ENCODE measurements at places on chromosomes 7 and 10.

DNA sequence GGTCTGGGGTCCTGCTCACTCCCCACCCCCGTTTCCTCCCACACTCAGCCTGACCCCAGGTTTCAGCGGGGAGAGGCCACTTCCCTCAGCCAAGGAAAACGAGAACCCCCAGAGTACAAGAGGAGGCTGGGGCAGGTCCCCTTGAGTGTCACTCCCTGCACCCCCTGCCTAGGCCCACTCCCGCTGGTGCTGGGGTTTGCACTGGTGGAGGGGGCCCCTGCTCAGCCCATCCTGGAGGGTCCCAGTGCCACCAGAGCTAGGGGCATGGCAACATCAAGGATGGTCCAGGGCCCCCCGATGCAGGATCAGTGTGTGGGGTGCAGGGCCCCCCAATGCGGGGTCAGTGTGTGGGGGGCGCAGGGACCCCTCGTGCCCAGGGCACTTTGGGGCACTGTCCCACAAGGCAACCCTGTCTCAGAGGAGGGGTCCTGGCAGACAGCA is 70.5 kb upstream of the KCTD7 start:
- no peak for DNase-seq

- DNase-seq, result no peak
Observed at GRCh38 chr7:39921506-39922175, 28.4 kb upstream of the CDK13 start.

- DNase-seq, result no peak
Observed at GRCh38 chr7:22647451-22648257, 79.3 kb upstream of the IL6 start.

DNA sequence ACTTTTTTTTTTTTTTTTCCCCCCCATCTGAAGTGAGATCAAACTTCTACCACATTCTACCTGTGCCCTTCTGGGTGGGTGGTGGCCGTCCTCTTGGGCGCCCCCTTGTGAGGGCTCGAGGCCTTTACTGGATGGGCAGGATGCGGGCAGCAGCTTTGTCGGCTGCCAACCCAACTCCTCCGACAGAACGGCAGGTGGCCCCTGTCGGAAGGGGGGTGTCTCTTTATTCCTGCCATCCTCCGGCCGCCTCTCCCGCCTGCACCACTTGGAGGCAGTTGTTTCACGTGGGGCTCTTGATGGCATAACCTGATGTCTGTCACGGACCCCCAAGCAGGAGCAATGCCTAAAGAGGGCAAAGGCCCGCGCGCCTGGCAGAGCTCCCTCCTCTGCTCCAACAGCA is 31.0 kb downstream of the AMZ1 start:
- DNase-seq, result peak; percentile 80

- DNase-seq, result no peak
Observed at GRCh38 chr10:47311193-47311931, 10.9 kb upstream of the GDF2 start.

DNA sequence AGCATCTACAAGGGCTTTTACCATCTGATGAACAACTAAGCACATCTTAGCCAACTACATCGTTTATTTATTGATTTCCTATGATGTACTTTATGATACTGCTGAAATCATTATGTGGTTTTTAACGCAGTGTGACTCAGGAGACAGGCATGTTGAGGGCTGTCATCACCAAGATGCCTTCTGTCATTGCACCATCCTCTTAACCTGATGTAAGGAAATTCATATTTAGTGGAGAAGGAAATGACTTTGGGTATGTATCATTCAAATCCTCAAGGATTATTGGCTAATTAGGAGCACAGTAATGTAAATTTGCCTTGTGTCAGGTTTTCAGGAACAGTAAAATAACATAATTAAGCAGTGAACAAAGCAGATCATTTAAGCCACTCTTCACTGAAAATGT is 138.5 kb upstream of the MGMT start:
- no peak for DNase-seq

DNA sequence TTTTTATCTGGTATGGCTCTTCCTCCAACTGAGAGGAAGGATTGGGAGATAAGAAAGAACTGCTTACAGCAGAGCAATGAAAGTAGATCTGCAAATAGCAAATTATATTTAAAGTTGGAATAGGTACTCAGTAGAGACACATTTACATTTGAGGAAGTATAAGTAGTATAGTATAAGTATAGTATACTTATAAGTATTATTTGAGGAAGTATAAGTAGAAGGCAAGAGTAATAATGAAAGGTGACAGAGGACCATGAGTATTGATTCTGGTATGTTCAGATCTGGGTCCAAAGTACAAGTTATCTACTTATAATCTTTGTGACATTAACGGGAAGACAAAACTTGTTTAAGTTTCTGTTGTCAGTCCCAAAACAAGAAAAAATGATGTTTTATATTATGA is 527.6 kb upstream of the SORCS1 start:
- no peak for DNase-seq

DNA sequence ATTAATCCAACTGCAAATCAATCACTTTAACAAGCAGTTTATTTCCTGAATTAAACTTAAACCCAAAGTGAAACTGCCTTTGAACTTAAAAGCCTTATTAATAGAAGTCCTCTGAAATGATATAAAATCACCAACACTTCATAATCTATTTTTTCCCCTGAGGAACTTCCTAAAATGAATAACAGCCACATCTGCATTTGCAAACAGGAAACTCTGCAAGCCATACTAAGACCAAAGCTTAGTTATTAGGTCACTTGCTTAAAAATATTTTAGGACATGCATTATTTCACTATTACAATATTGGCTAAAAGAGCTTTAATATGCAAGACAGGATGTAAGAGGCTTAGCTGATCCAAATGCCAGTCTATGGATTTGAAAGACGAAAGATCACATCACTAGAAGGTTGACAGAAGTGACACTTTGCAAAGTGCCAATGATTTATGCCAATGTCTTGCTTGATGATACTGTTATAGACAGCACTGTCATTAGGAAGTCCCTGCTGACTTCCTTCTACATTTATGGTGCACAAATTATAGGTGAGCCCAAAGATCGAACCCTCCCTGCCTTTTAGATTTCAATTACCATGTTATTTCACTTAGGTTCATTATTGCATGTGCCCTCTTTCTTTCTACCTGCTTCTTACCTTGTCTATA is 99.9 kb upstream of the SKAP2 start:
- DNase-seq, result no peak

GRCh38 chr7:9201928-9202327 is 768.5 kb downstream of the NXPH1 start:
- no peak for DNase-seq

- no peak for DNase-seq
Observed at GRCh38 chr7:73887762-73888161, 26.8 kb downstream of the TMEM270 start.

DNA sequence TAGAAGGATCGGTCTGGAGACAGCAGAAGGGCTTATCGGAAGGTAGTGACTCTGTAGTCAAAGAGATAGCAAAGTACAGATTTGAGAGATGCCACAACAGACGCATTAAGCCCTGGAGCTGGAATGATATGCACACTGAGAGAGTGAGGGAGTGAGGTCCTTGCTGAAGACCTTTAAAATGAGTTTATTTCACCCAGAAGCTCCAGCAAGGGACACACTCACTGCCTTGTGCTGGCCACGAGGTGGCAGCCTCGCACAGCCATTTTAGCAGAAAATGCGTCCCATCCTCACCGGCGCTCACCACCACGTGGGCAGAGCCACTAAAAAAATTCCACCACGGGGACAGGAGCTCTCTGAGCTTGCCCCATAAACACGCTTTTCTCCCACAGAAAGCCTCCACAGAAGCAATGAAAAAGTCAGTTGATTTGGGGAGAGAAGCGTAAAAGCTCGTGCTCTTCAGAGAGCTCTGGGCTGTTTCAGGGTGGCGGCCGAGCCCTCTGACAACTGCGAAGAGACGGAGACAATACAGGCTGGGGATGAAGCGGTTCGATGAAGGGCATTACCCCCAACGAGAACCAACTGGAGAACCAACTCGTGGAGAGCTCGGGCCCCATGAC is 163.0 kb upstream of the KLF14 start:
- DNase-seq, result no peak

DNA sequence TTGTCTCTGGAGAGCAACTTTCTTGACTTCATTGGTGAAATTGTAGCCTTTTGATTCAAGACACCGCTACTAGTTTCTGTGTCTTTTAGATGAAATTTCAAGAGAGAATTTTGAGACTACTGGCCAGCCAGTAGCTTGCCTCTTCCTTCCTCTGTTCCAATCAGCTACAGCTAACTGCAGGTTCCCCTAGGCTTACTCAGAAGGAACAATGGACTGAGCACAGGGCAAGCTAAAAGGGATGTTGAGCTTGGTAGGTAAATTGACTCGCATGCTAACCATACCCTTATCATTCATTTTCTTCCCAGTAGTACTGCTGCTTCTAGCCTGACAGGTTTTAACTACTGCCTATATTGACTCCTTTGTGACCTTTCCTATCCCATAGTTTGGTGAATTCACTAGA is 81.1 kb downstream of the RUNDC3B start:
- no peak for DNase-seq

GRCh38 chr7:7745258-7745657 is 26.9 kb upstream of the RPA3 start:
- no peak for DNase-seq

DNA sequence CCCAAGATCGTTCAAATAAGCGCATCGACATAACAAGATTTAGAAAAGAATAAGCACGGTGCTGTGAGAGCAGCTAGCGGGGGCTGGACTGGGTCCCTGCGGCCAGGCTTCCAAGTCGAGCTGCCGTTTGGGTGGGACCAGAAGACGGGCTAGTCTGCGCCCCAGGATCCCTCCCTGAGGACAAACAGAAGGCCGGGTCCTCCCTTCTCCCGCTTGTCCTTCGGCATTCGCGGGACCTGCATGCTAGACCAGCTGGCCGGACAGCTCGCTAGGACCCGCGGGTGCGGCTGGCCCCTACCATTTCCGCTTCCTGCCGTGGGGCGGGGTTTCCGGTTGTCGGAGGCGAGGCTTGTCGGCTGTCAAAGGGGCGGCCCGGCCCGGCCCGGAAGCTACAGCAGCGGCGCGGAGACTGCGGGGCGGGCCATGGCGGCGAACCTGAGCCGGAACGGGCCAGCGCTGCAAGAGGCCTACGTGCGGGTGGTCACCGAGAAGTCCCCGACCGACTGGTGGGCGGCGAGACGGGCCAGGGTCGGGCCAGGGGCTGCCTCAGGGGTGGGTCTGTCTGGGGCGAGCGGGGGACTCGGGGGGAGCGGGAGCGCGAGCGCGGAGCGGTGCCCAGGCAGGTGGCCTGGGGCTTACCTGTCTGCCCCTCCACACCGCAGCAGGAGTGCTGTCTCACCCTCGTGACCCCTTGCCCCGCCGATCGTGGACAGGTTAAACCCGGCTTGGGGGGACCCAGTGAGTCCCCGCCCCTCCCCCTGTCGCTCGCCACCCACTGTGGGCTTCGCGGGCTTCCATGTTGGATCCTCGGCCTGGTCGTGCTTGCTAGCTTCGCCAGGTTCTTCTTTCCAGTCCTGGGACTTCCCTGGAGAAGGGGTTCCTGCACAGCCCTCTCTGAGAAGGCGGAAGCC is at the start of gene DBNL:
Gene DBNL (plus strand): TSS at position 388 of the 911 bp plus-strand sequence. CDS start 36 bp downstream, at position 424.
- DNase-seq, result peak; percentile 89

DNA sequence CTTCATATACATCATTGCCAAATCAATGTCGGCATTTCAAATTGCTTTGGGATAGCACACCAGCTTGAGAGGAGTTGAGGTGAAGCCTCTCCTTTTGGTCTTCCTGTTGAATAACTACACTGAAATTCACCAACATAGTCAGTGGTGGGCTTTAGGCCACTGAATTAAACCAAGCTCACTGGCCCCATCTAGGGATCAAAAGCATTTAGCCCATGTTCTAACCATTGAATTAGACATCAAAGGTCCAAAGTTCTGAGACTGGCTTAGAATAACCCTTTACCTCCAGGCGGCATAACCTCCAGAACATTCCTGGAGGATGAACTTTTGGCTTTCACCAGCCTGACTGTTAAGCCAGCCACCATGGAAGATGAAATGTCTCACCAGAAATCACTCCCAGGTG is 54.6 kb downstream of the BPGM start:
- DNase-seq, result no peak

DNA sequence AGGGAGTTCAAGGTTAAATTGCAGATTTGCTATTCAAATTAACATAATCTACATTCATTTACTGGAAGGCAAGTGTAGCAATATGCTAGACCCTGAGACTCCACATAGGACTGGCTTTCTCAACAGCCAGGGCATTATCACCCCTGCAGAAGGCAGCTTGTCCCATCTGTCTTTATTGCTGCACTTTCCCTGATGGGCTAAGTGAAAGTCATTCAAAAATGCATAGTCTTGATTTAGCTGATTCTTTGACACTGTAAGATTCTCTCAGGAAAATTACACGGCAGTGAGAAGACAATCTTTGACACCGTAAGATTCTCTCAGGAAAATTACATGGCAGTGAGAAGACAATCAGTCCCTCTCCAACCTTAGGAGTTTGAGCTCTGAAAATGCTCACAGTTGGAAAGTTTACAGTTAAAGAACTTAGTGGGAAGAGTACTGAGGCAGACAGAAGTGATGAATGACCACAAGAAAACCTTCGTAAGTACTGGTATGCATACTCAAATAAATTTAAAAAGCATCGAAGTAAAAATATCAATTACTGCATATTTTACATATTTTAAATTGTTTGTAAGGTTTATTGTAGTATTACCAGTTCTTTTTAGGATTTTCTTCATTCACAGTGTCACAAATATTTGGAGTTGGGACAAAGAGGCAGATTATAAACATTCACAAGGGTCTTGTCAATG is 88.9 kb downstream of the RAPGEF5 start:
- no peak for DNase-seq

DNA sequence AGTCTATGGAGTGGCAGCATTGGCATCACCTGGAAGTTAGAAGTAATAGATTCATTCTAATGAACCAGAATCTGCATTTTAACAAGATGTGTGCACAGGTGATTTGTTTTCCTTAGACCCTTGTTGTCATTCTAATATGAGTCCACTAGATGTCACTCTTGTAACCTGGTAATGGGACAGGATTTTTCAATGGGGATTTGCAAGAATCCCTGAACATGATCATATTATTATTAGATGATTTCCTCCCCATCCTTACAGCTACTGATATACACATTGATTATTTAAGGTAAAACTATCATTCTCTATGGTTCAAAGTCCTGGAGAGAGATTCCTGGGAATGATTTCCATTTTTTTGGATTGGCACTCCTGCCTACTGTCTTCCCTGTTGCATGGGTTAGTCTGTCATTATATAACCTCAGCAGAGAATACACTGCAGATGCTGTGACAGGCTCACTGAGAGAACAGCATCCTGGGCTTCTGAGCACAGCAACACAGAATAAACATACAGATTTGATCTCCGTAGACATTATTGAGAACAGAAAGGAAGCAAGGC is 194.9 kb downstream of the SUGCT start:
- no peak for DNase-seq

GRCh38 chr10:95674643-95675042 is 18.1 kb upstream of the ALDH18A1 start:
- no peak for DNase-seq

DNA sequence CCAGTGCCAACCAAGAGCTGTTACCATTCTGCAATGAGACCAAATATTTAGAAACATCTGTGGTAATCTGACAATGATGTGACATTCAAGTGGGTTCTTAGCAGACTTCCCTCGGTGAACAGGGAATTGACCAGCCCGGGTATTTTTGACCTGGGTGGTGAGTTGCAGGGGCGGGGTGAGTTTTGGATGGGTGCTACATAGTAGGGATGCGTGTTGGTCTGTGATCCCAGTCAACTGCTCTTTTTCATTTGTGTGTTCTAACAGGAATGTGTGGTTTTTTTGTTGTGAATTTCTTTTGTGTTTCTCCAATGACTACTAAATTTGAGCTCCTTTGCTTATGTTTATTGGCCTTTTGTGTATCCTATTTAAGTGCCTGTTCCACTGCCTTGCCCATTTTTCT is 273.6 kb upstream of the HABP2 start:
- DNase-seq, result no peak

GRCh38 chr7:114874170-114874569 is 47.7 kb upstream of the MDFIC start:
- no peak for DNase-seq

Measured in 8988T (cell line).